ENCODE measurements at places on chromosomes 16 and 17.

GRCh38 chr16:21650521-21650920 is 1.9 kb downstream of the IGSF6 start:
- no peak for DNase-seq

DNA sequence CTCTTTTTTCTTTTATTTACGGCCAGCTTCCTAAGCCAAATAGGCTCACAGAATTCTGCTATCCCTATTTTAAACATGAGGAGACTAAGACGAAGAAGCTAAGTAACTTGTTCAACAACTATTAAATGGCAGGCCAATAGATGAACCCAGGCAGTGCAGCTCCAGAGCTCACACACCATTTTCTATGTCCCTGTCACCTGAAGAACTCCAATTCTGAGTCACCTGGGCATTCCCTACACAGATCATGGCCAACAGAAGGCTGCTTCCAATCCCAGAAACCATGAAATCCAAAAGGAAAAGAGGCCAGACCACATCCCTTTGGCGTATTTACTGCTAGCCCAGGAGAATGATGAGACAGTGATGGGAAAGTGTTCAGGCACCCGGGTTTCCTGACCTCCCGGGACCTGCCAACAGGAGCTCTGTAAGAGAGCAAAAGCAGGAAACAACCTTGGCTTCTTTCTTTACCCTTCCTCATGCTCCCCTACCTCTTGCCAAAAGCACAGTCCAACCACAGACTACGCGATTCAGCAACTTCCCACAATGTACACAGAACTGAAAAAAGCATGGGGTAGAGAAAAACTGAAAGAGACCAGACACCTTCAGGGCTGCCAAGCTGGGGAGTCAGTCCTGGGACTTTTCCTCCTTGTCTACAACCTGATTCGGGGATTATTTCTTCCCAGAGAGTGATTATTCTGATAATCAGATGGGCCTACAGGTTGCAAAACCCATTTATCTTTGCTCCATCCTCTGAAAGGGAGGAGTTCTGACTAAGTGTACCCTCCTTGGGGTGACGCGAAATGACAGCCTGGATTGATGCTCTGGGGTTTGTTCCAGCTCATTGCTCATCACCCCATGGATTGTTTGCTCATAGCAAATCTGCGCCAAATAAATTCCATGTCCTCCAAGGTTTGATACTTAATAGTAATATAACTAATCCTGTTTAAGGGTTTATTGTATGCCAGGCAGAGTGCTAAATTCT is 47.8 kb upstream of the HAS3 start:
- DNase-seq: no peak

- DNase-seq: no peak
Measured at GRCh38 chr17:16652847-16653366, 743 bp downstream of the ZNF624 start.

DNA sequence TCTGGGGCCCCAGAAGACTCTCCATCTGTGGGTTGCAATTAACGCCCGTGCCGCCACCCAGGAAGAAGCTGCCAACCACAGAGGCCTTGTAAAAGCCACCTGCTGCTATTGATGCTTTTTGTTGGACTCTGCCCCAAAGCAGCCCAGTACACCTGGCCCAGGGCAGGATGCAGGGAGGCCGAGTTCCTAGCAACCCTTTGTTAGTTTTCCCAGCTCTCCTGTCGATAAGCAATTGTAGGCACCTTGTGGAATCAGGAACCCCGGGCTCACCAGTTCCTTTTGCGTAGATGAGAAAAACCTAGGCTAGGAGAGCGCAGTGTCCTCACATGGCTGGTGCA is 103.3 kb downstream of the ABCC6 start:
- DNase-seq: peak; percentile 18

DNA sequence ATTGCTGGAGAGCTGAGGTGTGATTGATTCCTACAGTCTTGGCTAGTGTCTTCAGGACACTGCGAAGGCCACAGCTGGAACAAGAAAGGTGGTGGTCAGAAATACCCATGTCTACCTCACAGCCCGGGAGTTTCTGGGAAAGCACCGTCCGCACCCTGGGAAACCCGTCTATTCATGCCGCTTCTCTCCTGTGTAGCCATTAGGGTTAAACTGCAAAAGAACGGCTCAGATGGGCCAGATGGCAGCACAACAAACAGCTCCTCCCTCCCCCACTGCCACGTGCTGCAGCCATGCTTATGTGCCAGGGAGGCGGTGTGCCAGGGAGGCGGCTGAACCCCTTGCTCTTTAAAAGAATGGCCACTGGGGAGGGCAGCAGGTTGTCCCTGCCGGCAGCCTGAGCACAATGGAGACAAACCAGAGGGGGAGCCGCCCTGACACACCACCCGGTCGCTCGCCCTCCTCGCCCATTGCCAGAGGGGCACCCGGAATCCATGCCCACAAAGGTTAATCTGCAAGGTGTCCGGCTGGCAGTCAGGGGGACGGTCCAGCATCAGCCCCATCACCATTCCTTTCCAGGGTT is 65.2 kb downstream of the CYTH1 start:
- peak; percentile 35 for DNase-seq

DNA sequence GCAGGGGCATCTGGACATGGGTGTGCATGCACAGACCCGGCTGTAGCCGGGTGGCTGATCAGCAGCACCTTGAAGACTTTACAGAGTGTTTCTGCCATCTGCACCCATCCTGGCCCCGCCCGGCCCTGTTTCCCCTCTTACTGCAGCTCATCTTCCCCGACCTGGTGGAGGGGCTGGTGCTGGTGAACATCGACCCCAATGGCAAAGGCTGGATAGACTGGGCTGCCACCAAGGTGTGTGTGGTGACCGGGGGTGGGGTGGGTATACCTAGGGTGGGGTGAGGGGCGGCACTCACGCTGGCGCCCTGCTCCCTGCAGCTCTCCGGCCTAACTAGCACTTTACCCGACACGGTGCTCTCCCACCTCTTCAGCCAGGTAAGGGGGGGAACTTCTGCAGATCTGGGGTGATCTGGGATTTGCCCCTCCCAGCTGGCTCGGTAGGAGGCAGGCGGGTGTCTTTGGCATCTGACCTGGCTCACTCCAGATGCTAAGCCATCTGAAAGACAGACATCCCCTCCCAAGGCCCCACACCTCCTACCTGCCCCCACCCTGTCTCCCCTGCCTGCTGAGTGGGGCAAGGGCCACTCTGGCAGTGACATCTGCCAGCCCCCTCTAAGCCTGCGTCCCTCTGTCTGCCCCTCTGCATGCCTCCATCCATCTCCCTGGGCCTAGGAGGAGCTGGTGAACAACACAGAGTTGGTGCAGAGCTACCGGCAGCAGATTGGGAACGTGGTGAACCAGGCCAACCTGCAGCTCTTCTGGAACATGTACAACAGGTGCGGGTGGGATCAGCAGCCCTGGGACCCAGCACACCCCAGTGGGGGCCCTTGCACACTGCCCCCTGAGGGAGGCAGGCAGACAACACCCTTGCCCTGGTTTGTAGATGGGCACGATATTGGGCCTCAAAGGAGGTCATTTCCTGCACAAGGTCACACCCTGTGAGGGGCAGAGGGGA is 6.6 kb downstream of the NDRG4 start:
- no peak for DNase-seq

All from T-cell (primary cell).